SIG-M5 (cell line): ENCODE measurements at places on chromosomes 16 and 17.

DNA sequence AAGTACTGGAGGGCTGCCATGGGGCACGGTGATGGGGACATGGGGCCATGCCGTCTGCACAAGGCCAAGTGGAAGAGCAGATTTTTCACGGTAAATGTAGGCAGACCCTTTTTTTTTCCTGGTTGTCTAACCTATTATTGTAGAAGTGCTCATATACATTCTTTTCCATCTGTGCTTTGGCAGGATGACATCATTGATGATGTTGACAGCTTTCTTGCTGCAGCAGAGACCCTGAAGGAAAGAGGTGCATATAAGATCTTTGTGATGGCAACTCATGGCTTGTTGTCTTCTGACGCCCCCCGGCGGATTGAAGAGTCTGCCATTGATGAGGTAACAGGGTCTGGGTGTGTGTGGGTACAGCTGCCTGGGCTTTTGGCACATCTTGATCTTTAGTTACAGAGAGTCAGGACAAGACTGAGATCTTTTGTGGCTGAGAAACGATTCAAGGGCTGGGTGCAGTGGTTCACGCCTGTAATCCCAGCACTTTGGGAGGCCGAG lies 23.3 kb upstream of the SLC5A10 start:
- no peak for DNase-seq

- DNase-seq = no peak
These were observed 282.5 kb upstream of the FOXF1 start for GRCh38 chr16:86227801-86228200.

- no peak for DNase-seq
These were observed 253.3 kb downstream of the SOX9 start for GRCh38 chr17:72373910-72374741.

GRCh38 chr17:64780096-64781013 lies 118.2 kb upstream of the SMURF2 start:
- no peak for DNase-seq

DNA sequence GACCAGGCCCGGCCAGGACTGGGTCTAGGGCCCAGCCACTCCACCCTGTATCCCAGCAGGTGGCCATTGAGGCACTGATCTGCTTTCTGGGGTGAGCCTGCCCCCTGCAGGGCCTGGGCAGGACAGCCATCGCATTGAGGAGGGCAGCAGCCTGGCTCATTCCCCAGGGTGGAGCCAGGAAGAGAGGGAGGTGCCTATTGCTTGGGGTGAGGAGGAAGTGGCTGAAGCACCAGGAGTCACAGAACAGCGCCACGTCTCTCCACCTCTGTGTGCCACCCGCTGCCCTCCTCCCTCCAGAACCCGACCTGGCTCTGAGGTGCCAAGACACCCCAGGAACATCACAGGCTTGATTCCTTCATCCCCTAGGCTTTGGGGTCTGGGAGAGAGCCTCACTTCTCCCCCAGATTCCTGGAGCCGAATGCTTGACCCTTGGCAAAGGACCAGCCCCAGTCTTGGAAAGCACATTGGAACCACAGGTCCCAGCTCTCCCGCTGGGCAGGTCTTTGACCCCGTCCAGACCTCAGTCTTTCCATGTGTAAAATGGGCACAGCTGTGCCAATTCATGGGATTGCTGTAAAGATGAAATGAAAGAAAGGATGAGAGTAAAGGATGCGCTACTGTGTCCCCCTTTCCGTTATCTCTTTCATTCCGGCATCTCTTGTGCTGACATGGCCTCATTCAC lies 7.2 kb upstream of the KRT36 start:
- DNase-seq = peak; percentile 24

DNA sequence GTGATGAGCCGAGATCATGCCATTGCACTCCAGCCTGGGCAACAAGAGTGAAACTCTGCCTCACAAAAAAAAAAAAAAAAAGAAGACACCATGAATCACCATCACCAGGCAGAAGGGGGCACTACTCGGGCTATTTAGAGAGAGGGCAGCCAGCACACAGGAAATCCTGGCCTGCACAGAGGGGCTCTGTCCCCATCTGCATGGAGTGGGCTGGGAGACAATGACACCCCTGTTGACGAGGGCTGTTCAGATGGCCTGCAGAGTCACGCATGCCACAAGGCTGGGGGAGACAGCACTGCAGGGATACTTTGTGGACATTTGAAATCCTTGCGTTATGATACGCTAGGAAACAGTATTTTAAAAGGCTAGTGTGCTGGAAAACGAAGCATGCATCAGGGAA lies 48.3 kb downstream of the CUEDC1 start:
- DNase-seq = no peak

GRCh38 chr17:66441101-66441661 lies 138.8 kb downstream of the PRKCA start:
- DNase-seq = peak; percentile 41
